ENCODE measurements at places on chromosomes 5 and 9.

DNA sequence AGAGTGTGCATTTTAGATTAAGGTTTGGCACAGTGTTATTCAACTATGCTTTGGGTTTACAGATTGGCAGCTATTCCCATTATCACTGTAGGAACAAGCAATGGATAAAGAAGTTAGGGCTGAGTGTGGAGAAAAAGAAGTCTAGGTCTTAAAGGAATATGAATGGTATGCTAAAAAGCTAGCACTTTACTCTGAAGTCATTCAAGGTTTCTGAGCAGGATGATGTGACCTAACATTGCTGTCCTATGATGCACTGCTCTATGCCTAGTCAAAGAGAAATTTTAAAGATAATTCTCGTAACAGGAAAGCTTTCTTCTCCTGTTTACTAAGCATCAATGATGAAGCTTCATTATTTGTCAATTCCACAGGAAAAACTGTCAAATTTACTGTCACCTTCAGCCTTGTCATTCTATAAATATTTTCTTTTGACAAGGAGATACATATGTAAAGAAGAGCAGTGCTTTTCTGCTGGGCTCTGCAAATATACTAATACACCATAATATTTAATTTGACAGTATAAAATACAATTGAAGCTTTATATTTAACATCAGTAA lies 476.1 kb upstream of the PTPRD start:
- DNase-seq, result no peak

GRCh38 chr5:95733107-95733665 lies 2.0 kb downstream of the RHOBTB3 start:
- DNase-seq, result no peak

DNA sequence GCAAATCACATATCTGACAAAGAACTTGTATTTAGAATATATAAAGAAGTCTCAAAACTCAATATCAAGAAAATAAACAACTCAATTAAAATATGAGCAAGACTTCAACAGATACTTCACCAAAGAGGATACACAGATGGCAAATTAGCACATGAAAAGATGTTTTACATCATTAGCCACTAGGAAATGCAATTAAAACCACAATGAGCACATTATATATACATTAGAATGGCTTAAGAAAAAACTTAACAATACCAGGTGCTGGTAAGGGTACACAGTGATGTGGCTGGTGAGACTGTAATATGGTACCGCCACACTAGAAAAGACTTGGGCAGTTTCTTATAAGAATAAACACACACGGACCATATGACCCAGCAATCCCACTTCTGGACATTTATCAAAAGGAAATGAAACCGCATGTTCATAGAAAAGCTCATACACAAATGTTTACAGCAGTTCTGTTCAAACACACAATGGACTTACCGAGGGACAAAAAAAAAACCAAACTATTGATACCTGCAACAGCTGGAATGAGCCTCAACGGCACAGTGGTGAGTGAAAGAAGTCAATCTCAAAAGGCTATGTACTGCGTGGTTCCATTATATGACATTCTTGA lies 27.6 kb downstream of the SEMA4D start:
- DNase-seq, result no peak

DNA sequence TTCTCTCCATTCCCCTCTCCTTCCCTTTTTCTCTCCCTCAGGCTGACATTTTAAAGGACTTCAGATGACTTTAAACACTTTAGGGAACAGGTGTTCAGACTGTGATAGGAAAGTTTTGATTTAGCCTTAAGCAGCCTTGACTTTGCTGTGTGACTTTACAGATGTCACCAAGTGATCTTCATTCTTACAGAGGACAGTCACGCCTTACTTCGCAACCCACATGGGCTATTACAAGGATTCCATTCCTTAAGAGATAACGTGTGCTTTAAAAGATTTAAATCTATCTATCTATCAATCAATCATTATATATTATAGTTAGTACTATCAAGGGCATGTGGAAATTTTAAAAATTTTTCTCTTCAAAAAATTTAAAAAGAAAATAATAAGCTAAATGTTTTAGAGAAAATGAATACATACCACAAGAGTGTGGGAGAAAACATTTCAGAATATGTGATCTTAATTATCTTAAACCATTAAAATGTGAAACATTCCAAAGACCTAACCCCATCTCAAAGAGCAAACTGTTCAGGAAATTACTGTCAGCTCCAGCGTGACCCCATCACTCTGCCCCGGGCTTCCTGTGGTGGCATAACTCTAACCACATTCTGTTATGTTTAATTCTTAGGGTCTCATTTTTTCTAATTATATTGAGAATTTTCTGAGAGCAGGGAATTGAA lies 530.5 kb downstream of the SEMA5A start:
- DNase-seq, result no peak

GRCh38 chr5:43498581-43498980 lies 14.9 kb upstream of the TMEM267 start:
- no peak for DNase-seq

- peak; percentile 18 for DNase-seq
Measured at GRCh38 chr5:96067894-96068614, 106.4 kb upstream of the ELL2 start.

DNA sequence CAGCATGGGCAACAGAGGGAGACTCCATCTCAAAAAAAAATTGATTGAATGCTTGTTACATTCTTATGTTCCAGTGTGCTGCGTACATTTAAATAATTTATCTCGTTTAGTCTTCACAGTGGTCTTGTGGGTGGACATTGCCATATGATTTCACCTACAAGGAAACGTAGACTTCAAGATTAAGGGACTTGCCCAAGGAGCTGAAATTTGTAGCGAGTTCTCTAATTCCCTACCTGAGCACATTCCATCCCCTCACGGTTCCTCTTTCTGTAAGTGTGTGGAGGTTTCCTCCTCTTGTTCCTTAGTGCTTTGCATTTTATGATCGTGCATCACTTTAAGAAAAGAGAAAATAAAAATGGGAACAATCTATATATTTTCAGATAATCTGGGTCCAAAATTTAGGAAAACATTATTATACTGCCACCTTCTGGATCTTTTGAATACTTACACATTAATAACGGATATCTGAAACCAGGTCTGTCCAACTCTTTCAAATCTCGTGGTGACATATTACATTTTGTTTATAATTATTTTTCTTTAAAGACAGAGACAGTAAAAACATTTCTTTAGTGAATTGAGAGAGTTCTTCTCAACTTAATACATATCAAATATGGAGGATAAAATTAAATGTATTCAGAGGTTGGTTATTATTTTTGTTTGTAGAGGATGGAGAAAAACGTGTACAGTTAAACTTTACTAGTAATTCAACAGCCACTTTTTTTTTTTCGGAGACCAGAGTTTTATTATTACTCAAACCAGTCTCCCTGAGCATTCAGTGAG lies 29.9 kb upstream of the C7 start:
- peak; percentile 39 for DNase-seq

GRCh38 chr5:172554562-172554961 lies 86.5 kb upstream of the NEURL1B start:
- no peak for DNase-seq
